ENCODE measurements at places on chromosomes 6 and 20.

GRCh38 chr6:42341771-42342553 lies 109.8 kb downstream of the TRERF1 start:
- DNase-seq, result no peak

DNA sequence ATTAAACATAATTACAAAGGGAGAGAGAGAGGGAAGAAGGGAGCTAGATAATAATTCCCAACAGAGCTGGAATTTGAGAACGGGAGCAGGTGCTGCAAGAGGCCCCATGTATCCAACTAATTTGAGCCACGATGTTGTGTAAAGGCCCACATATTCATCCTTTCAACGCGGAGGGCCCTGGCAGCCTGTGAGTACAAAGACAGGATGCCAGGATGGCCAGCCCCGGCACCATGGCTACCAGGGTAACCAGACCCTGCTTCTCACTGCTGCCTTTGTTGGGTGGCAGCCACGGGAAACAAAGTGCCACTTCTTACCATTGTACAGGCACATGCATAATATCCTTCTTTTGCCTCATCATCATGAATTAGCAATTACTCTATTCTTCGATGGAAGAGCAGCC lies 492.0 kb upstream of the NRSN1 start:
- no peak for DNase-seq

DNA sequence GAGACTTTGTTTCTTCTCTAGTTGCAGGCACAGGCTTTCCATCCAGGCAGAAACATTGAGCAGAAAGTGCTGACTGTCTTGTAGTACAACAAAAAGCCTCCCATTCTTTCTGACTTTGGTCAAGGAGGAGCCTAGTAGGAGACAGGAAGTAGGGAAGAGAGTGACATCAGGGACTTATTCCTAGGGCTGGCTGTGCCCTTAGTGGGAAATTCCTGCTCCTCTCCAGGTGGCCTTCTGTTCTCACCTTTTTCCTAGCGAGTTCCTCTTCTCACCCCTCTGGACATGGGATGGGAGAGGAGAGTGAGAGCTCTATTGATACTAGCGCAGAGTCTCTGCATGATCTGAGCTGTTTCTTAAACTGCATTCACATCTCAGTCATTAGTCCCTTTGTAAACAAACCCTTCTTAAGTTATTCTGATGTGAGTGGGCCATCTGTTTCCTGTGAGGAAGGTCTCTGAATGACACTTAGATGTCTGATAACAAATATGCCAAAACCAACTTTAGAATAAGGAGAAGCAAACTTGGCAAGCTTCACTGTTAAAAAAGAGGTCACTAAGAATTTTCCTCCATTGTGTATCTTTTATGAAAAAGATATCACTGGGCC lies 455.0 kb downstream of the GJA1 start:
- DNase-seq, result no peak

- no peak for DNase-seq
Observed at GRCh38 chr6:15953152-15953880, 175.6 kb upstream of the MYLIP start.

GRCh38 chr20:7889736-7890135 lies 50.5 kb downstream of the HAO1 start:
- no peak for DNase-seq

- DNase-seq, result peak; percentile 45
Observed at GRCh38 chr6:108714766-108715414, 133.3 kb upstream of the ARMC2 start.

DNA sequence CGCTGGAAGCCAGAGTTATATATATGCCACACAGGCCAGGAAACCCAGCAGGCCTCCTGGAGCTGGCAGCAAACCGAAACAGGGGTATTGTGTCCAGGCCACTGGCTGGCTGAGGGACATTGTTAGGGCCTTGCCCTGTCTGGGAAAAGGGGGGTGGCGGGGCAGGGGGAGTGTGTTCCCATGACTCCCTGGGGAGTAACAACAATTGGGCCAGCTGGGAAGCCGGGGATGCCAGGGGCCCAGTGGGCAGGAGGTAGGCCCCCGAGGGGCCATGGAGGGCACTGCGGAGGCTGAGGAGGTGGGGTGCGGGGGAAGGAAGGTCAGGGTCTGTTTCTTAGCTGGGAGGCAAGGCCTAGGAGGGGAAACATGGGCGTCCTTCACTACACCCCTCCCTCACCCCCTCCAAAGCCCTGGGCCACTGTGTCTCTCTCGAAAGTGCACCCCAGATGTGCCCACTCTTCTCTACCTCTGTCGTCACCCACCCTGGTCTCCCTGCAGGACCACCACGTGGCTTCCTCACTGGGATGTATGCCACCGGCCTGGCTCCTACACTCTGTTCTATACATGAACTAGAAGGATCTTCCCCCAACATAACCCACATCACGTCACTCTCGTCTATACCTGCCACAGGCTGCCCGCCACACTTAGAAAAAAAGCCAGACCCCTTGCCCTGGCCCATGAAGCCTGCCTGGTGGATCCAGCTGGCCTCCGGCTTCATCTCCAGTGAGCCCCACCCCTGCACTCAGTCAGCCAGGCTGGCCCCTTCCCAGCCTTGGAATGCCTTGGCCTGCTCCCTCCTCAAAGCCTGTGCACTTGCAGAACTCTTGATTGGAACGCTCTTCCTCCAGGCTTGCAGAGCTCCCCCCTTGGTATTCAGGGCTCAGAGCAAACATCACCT lies 7.8 kb upstream of the E2F1 start:
- peak; percentile 67 for DNase-seq

GRCh38 chr6:164924674-164925073 lies 384.7 kb downstream of the C6orf118 start:
- DNase-seq, result no peak

DNA sequence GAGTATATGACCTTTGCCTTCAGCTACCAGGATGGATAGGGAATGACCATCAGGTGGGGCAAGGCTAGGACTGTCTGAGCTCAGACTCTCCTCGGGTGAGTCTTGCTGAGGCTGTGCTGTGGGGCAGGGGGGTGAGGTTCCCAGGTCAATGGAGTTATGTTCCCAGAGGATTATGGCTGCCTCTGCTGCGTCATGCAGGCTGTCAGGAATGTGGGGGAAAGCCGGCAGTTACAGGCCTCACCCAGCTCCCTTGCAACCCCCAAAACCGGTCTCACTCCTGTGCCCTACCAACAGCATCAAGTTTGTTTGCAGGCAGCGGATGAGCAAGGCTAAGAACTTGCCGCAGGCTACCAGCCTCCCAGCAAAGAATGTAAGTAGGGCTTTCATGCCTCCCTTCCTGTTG lies 93.5 kb downstream of the ESR1 start:
- no peak for DNase-seq

- DNase-seq, result no peak
Observed at GRCh38 chr20:45948261-45948733, 13.8 kb downstream of the PCIF1 start.

- no peak for DNase-seq
Observed at GRCh38 chr6:70957284-70957617, 391 bp upstream of the B3GAT2 start.

- DNase-seq, result no peak
Observed at GRCh38 chr6:68776354-68776753, 141.3 kb downstream of the ADGRB3 start.

DNA sequence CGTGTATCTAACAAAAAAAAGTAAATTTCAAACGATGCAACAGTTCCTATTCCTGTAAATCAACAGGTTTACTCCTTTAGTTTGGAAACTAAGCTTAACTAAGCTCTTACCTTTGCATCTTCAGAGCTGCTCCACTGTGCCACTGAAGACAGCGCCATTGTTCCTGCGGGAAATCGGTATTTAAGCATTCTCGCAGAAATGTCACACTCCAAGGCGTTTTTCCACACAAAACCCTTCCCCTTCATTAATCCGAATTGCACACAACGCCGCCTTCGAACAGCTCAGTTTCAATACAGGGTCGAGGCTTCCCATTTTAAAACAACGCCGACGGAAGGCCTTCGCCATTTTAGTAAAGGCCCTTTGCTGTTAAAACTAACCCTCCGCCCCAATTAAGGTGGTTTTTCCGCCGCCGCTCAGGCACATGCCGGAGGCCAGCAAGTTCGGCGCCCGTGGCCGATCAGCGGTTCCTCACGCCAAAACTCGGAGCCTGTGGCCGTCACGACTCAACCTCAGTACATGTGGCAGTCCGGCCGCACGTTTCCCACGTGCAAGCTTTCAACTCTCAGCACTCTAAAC lies 35.4 kb upstream of the SYNCRIP start:
- no peak for DNase-seq

DNA sequence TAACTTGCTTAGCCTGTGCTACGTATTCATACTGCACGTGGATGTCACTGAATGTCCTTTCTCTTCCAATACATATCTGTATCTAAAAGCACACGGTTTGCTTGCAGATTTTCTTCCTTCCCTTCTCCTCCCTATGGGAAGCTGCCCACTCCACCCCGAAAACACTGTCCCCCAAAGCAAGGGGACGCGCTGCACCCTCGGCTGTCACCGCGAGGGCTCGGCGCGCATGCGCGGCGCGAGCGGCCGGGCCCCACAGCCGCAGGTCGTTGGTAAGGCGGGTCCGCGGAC lies 659 bp downstream of the TMX4 start:
- no peak for DNase-seq
